Stimulated activated CD8-positive, alpha-beta memory T cell treated with anti-CD3 and anti-CD28 coated beads, Interleukin-15, amount 100 ng/mL, for 48 hours (primary cell): ENCODE measurements at places on chromosomes 2 and 18.

DNA sequence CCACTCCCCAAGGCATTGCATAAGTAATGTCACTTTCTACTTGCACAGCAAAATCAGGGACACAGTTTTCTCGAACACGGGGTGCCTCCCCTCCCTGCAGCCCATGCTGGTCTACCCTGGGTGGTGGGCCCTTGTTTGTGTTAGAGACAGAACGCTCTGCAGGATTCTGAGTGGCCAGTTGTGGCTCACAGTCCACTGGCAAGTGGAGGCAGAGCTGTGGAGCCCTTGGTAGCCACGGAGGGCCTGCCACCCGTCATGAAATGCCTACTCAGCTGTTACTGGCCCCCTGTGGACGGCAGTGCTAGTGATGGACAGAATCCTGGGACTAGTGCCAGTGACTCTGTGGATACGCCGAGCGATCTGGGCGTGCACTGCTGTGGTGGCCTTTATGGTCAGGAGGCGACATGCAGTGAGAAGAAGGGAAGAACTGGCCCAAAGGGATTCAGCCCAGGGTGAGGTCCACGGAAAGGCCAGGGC lies 54.0 kb upstream of the TXNDC2 start:
- no peak for DNase-seq

GRCh38 chr2:169670215-169670651 lies 24.0 kb downstream of the CFAP210 start:
- DNase-seq = no peak

DNA sequence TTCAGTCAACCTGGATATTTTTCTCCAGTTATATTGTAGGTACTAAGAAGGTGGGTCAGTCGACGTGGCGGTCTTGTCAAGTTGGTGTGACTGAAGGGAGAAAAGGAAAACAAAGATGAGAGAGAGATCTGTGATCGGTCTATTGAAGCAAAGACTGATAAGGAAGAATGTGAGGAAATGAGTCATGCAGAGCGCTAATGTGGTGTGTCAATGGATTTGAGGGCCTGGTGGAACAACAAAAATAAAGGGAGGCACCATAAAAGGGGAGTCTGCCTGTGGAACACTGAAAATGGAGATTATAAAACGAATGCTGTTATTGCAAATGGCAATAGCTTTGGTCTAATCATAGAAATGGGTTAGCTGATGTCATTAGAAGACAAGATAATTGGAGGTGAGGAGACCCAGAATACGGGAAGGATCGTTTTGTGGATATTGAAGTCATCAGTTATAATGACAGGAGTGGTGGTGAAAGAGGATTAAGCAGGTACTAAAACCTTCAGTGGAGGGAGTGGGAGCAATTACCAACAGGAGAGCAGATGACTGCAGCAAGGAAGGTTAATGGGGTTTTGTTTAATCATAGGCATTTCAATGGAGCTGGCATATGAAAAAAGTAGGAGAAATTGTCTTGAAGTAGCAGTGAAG lies 599.1 kb upstream of the FSHR start:
- DNase-seq = no peak

- no peak for DNase-seq
These were observed 79.1 kb upstream of the DLX2 start for GRCh38 chr2:172181840-172182239.

DNA sequence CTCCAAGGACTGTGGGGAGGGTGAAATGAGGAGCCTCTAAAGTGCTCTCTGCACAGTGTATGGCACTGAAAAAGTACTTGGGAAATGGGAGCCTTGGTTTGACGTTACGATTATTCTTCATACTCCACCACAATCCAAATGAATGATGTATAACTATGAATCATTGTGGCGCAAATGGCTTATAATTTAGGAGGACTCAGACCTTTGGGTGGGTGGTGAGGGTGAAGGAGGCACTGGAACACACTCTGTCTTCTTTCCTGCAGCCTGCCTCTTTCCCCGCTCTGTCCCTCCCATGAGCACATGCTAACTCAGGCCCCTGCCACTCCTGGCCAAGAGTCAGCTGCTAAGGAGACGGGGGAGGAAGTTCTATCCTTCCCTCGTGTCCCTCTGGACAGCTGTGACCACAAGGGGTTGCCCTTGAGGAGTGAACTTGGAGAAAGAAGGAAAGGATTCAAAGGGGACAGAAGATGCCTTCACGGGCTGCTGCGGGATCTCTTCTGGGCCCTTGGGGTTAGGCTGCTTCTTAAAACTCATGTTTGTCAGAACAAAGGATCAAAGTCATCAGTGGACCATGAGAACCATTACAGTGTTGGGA lies 36.5 kb downstream of the POLR1A start:
- no peak for DNase-seq

DNA sequence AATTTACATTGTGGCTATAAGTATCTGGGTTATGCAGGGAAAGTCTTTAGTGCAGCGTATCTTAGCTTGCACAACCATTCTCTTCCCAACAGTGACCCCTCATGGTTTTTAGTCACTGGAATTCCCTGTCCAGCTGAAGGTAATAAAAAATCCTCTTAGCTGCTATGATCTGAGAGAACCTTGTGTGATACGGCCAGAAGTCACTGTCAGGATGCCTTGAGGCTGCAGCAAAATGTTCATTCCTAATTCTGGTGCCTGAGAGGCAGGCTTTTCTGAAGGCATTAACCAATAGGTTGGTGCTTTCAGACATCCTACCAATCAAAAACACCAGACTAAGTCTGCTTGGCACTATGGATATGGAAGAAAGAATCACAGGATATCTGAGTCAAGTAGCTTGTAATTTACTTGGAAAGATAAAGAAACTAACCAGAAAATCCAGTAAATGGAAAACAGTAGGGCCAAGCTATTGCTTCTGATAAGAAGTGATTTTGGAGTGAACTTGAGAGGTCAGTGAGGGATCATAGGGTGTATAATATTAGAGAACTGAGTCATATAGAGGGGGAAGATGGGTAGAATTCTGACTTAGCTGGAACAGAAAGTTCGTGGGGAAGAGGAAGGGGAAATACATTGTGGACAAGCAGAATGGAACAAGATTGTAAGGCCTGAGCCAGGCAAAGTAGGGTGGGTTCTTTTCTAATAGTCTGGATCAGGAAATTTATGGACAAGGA lies 89.0 kb upstream of the SLC14A2 start:
- DNase-seq = no peak

- DNase-seq = no peak
These were observed 298.7 kb upstream of the MGAT5 start for GRCh38 chr2:133955169-133955568.

DNA sequence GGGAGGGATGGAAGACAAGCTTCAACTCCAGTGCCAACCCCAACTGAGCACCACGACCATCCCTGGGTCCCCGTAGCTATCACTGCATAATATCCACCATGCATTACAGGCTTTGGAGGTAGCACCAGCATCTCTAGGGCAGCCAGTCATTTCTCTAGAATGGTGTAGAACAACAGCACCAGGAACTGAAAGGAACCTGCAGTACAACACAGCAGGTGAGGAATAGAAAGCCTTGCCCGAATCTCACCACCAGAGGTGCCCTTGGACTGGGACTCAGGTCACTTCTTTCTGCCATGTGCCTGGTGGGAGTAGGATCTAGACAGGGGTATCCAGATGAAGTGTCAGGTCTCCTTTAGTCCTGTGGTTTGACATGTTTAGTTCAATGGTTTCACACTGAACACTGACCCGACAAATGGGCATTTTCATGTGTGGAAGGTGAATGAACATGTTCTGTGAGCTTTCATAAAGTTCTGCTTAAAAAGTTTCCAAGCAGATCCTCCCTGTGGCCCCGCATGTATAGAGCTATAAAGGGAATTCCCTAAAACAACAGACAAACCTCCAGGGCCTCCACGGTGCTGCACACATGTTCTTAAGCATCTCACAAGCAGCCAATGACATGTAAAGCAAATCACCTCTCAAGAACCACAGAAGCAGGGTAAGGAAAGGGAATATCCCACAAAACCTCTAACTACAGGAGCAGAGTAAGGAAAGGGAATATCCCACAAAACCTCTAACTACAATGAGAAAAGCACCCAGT lies 208.3 kb downstream of the AFF3 start:
- no peak for DNase-seq
